Metanephros (tissue), 2 donors: ENCODE measurements at places on chromosomes 11 and 22. TPM values are rescaled to one million over a fixed set of nuclear protein-coding genes. Genes with fewer than 3 reads are reported as not detected.

TENM4 gene
- total RNA-seq, result 90.9 TPM

GUCY1A2 gene
- total RNA-seq, result 8.2 TPM

SHISAL1 gene
- 2.7 TPM for total RNA-seq

ABTB2 gene
- total RNA-seq, result 17.6 TPM

SCO2 gene
- total RNA-seq, result 0.47 TPM

ASRGL1 gene
- total RNA-seq, result 37.1 TPM

TREH gene
- total RNA-seq, result 2.0 TPM

CARD16 gene
- 1.8 TPM for total RNA-seq

RAG1 gene
- total RNA-seq, result 3.0 TPM

TYMP gene
- 11.6 TPM for total RNA-seq

SYTL2 gene
- total RNA-seq, result 81.9 TPM

GLYATL1 gene
- 115 TPM for total RNA-seq

ADM gene
- 91.5 TPM for total RNA-seq

MYO7A gene
- 4.4 TPM for total RNA-seq

CABP4 gene
- total RNA-seq, result 0.58 TPM

PATE2 gene
- total RNA-seq, result not detected

PDE3B gene
- total RNA-seq, result 12.9 TPM

OR6T1 gene
- not detected for total RNA-seq

STK33 gene
- total RNA-seq, result 10.7 TPM

HSPB2 gene
- total RNA-seq, result 3.2 TPM

CNGA4 gene
- 0.23 TPM for total RNA-seq

YIF1A gene
- 68.1 TPM for total RNA-seq

APOBEC3B gene
- 2.6 TPM for total RNA-seq

OR51B5 gene
- 2.3 TPM for total RNA-seq

SLC17A6 gene
- not detected for total RNA-seq

IGSF22 gene
- 4.7 TPM for total RNA-seq

KMT5B gene
- total RNA-seq, result 47.3 TPM

ROBO4 gene
- 25.2 TPM for total RNA-seq

MUC5AC gene
- total RNA-seq, result 0.18 TPM

NCAM1 gene
- 102 TPM for total RNA-seq

OR4A15 gene
- not detected for total RNA-seq

DGCR6 gene
- total RNA-seq, result 6.4 TPM

ZDHHC5 gene
- total RNA-seq, result 36.3 TPM

MPPED2 gene
- 28.1 TPM for total RNA-seq

TMEM151A gene
- total RNA-seq, result not detected

IFITM2 gene
- total RNA-seq, result 55.9 TPM

TRIM22 gene
- total RNA-seq, result 22.4 TPM

PANX3 gene
- total RNA-seq, result not detected

TRPC6 gene
- 12.7 TPM for total RNA-seq

OR51E1 gene
- total RNA-seq, result 1.3 TPM

RBMXL2 gene
- total RNA-seq, result 0.64 TPM

NNMT gene
- total RNA-seq, result 14.5 TPM

CBX7 gene
- 14.7 TPM for total RNA-seq

OR8A1 gene
- not detected for total RNA-seq

CHST1 gene
- 5.7 TPM for total RNA-seq

MIOX gene
- 5.4 TPM for total RNA-seq

PIWIL4 gene
- total RNA-seq, result 5.1 TPM
